ENCODE measurements at places on chromosomes 16 and 17.

- DNase-seq = no peak
Measured at GRCh38 chr16:1729445-1729844, 23.4 kb downstream of the MAPK8IP3 start.

DNA sequence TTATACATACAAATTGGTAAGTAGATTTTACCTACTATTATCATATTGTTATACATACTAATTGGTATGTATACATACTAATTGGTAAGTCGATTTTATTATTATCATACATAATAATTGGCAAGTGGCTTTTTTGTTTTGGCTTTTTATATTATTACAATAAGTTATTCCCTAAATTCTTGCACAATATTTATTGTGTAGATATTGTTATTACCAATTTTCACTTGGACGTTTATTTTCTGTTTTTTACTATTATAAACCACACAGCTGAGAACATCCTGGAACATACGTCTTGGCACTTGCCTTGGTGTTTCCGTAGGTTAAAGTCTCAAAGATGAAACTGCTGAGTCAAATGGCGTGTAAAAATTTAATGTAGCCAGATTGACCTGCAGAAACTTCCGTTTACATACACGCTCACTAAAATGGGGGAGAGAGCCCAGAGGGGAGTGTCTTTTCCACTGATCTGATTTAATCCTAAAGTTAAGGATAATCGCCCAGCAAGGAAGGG is 18.9 kb downstream of the GNGT2 start:
- DNase-seq = no peak

DNA sequence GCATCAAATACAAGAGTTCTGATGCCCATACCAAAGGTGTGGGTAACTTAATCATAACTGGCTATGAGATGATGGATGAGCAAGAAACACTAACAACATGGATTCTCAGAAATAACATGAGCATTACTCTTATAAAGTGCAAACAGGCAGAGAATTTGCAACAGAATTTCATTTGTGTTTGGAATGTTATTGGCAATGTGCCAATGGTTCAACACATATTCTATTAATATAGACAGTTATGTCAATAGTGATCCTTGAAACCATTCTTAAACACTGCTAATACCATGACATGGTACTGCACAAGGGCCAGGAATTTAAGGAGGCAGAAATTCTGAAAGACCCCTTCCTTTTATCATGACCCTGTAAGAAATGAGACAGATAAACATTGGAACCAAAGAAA is 217.1 kb upstream of the WSB1 start:
- no peak for DNase-seq

DNA sequence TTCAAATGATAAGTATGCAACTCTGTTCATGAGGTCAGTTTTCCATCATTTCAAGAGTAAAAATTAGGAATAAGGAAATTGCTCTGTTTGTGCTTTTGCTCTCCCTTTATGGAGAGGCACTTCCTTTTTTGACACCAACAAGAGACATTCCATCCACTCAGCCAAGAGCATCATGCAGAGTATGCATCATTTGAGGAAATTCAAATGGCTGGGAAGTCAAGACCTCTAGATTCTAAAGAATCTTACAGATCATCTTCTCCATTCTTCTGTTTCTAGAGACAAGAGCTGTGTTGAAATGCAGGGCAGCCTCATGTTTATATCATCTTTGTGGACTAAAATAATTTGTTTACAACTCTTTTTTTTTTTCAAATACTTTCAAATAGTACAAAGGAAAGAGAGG is 669.4 kb downstream of the CDH11 start:
- no peak for DNase-seq

- no peak for DNase-seq
Measured at GRCh38 chr16:82259731-82260130, 89.7 kb upstream of the MPHOSPH6 start.

DNA sequence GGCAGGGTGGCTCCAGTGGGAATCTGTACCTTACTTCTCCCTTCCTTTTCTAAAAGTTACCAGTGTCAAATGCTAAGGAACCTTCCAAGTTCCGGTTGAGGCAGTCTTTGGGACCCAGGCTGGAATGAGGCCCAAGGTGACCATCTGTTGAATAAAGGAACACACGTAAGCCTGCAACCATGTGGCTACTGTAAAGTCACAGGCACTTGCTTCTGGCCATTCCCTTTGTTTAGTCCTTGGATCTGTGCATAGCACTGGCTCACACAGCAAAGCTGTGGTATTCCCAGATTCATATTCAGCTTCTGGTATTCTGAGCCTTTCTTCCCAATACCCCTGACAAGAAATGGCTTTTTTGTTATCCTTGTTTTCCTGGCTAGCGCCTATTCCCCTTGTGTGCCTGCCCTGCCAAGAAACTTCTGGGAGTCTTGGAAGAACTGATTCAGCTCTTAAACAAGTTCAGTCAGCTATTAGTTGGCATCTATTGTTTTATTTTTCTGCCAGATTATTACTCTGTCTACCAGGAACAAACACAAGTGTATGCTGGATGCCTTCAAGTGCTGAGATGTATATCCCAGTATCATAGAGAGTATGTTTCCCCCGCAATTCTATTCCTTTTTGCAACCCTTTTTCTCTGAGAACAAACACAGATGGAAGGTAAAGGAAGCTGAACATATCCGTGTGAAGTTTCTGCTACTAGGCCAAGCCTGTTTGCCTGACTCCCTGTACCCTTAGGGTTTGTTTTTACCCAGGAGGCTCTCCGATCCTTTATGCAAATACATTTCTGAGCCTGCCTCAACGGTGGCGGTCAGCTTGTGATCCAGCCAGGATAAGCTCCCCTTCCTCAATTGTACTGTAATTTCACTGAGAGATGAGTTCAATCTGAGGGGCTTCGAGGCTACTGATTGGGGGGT is 13.2 kb downstream of the TMEM238L start:
- no peak for DNase-seq

DNA sequence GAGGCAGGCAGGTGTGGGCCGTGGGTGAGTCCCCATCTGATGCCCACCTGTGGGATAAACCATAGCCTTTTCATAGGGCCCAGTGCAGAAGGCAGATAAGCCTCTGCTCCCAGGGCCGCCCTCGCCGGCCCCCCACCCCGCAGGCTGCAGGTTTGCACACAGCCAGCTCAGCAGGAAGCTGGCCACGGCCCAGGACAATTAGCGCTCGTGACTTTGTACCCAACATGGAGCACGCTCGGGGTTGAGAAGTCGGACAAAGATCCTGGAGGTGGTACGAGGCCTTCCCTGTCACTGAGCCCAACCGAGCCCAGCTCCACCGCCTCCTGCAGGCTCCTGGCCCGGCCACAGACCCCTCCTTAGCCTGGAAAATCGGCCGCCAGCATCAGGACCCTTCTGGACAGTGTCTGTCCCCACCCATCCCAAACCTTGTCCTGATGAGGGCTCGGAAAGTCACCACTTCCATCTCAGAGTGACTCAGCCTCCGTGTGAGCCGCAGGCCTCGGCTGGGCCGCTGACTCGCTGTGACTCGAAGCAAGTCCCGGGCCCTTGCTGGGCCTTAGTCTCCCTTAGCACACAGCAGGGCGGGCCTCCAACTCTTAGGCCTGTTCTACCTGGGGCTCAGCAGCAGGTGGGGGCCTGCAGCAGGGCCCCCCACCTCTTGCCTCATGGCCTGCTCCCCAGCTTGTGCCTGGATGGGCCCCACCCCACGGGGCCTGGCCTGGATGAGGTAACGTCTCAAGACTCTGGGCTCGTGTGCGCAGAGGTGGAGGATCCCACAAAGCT is 22.7 kb downstream of the FAM83G start:
- DNase-seq = no peak

Measured in CD4-positive, alpha-beta T cell treated with Interleukin-21 for 1 hour (primary cell).